ENCODE measurements at places on chromosomes 2 and 18. TPM values are rescaled to one million over a fixed set of nuclear protein-coding genes. Genes with fewer than 3 reads are reported as not detected.

DNA sequence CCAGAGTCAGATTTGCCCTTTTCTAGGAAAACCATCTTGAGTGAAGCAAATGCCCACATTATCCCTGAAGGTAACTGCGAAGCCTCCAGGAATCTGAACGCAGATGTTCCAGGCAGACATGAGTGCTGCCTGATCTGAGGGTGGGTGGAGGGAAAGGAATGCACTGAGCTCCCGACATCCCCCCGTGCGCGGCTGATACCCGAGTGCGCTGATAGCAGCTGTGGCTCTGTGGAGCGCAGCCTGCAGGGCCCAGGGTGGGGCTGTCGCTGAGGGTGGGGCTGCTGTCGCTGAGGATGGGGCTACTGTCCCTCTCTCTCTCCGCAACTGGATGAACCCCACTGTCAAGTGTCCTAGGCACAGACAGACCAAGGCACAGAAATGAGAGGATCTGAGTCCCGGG lies 82.4 kb downstream of the GFPT1 start:
- DNase-seq, result no peak
- no peak overlapping the region for H3K27ac ChIP-seq
- peaks cover 8% of the 10 kb centered on the region for H3K4me1 ChIP-seq
- peaks cover 90% of the 10 kb centered on the region for H3K27me3 ChIP-seq
- no peak overlapping the region for H3K4me3 ChIP-seq
- H3K36me3 ChIP-seq, result no peaks in the 10 kb centered on the region

DNA sequence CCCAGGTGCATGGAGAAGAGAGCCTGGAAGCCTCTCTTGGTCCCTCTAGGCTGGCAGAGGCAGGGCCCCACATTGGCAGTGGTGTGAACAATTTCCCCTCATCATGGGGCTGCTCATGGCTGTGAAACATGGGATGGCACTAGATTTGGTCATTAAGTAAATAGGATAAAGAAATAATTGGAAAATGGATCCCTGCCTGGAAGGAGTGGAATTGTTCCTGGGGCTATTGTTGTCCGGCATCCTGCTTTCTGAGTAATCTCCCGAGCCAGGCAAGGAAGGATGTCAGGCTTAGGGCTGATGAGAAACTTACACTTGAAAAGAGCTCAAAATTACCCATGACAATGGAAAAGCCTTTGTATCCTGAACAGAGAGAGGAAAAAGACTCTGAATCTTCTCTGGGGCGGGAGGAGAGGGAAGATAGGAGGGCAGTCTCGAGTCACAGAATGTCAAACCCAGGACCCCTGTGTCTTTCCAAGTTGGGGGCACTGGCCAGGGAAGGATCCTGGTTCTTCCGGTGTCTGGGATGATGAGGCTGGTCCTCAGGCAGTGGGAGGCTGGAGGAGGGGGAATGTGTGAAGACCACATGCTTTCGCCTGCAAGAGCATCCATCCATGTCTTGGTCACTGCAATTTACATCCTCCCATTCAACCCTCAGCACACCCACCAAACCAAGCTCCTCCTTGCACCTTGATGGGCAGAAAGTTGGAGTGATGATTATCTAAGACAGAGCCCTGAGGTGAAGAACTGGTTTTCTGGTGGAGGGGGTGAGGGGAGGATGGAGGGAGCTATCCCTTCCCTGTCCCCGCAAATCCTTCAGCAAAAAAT lies 27.1 kb upstream of the STEAP3 start:
- peaks cover 16% of the 10 kb centered on the region for H3K4me1 ChIP-seq
- no peak for DNase-seq
- no peaks in the 10 kb centered on the region for H3K36me3 ChIP-seq

- no peaks in the 10 kb centered on the region for H3K4me1 ChIP-seq
- no peaks in the 10 kb centered on the region for H3K36me3 ChIP-seq
- peaks cover 4% of the 10 kb centered on the region for H3K27me3 ChIP-seq
- H3K4me3 ChIP-seq, result no peak overlapping the region
Measured at GRCh38 chr2:31770741-31771140, 190.0 kb upstream of the SRD5A2 start.

DNA sequence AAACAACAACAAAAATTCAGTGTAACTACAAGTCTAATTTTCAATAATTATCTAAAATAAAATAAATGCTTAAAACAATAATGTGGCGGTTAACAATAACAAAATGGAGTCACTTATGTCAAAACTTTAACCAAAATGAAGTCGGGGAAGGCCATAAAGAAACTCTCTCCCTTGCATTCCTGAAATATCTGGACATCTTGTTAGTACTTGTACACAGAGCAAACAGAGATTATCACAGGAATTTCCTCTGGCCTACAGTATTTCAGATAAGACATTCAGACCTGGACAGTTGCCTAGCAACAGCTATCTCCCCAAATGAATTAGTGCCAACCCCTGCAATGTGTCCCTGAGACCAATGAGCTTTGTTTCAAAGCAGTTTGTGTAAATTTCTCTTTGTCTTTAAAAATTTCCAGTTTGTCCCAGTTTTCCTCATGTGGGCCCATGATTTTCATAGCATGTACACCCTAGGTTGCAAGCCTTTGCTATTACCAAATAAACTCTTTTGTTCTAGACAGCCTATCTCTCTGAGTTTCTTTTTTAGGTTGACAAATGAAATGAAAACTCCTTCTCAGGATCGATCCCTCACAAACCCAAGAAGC lies 68.6 kb downstream of the EXOC6B start:
- H3K36me3 ChIP-seq, result peaks cover 16% of the 10 kb centered on the region
- no peaks in the 10 kb centered on the region for H3K27me3 ChIP-seq
- DNase-seq, result no peak
- peaks cover 5% of the 10 kb centered on the region for H3K4me1 ChIP-seq
- H3K27ac ChIP-seq, result no peak overlapping the region

GRCh38 chr2:119484834-119485233 lies 39.4 kb downstream of the SCTR start:
- no peaks in the 10 kb centered on the region for H3K4me1 ChIP-seq
- no peak for DNase-seq
- no peak overlapping the region for H3K4me3 ChIP-seq
- H3K36me3 ChIP-seq, result no peaks in the 10 kb centered on the region
- no peaks in the 10 kb centered on the region for H3K27me3 ChIP-seq
- no peak overlapping the region for H3K27ac ChIP-seq

PROKR1 gene
- total RNA-seq, result 0.16 TPM

CHRNG gene
- not detected for total RNA-seq

NPHP1 gene
- total RNA-seq, result 8.5 TPM

Data from neural crest cell (in vitro differentiated cells).